NCI-H1694 (cell line): ENCODE measurements at places on chromosomes 7 and 10.

- DNase-seq = no peak
Measured at GRCh38 chr7:117800406-117800805, 72.8 kb downstream of the CTTNBP2 start.

- no peak for DNase-seq
Measured at GRCh38 chr10:58771863-58772262, 259.2 kb downstream of the BICC1 start.

DNA sequence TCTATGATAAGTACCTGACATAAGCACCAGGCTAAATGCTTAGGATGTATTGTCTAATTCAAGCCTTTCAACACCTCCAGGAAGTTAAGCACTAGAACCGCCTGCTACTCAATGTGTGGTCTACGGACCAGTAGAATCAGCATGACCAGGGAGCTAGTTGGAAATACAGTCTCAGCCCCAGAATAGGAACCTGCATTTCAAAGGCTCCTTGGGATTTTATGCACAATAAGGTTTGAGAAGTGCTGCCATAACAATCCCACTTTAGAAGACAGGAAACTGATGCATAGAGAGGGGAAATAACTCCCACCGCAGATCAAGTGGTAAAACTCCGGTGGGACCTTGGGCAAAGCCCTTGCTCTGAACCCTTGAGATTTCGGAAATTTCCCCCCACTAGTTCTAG is 8.8 kb upstream of the DUSP5 start:
- no peak for DNase-seq

DNA sequence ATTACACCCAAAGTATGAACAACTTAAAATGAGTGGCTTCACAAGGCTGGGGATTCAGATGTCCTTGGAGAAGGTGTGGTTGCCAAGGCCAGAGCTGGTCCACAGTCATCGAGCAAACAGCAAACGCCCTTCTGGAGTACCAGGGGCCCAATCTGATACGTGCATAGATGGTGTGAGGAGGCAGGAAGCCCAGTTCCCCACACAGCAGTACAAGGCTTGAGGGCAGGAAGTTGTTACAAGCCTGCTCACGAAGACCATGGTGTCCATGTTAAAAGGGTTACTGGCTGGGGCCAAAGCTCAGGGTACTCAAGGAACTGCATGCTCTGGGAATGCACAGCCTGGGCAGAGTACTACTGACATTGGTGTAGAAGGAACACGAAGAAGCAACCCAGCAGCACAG is 4.6 kb upstream of the ANKRD26 start:
- DNase-seq = no peak

DNA sequence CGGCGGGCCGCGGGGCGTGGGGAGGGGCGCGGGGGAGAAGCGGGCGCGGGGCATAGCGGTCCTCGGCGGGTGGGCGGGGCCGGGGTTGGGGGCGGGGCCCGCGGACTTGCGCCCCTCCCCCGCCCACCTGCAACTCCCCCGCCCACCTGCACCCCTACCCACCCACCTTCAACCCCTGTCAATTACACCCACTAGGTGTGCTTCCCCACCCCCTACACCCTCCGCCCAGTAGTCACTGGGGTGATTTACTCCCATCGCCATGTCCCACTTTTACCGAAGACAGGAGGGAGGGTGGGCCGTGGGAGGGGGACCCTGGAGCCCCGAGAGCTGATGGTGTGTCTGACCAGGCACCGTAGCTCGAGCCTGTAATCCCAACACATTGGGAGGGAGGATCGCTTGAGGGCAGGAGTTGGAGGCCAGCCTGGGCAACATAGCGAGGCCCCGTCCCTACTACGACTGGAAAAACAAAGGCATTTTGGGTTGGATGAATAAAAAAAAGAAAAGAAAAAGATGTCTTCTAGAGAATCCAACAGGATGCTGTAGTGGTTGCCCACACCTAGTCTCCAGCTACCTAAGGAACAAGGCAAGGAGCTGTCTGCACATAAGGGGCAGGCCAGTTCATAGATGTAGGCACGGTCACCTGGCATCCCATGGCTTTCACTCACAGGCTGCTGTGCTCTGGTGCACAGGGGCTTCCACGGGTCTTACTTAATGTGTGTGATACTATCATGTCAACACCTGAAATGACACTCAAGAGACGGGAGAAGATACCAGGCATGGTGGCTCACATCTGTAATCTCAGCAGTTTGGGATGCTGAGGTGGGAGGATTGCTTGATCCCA is 761 bp downstream of the KCTD7 start:
- DNase-seq = no peak
